ENCODE measurements at places on chromosomes 5 and 9.

DNA sequence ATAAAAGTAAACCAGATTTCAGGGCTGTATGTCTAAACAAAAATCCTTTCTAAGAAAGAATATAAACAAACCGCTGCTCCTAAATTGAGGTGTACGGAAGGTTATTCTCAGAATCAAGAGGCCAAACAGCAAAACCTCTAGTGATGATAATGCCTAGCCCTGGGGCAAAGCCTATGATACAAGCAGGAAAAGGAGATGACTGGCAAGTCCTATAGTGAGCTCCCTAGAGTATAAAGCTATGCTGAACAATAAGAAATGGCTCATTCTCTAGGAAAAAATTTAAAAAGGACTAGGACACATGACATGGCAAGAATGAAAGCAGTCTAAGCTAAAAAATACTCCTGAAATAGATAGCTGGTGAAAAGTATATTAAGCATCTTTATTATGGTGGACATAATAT lies 187.1 kb downstream of the BNC2 start:
- no peak for DNase-seq

- DNase-seq, result no peak
Measured at GRCh38 chr9:79652598-79652997, 80.8 kb downstream of the TLE4 start.

DNA sequence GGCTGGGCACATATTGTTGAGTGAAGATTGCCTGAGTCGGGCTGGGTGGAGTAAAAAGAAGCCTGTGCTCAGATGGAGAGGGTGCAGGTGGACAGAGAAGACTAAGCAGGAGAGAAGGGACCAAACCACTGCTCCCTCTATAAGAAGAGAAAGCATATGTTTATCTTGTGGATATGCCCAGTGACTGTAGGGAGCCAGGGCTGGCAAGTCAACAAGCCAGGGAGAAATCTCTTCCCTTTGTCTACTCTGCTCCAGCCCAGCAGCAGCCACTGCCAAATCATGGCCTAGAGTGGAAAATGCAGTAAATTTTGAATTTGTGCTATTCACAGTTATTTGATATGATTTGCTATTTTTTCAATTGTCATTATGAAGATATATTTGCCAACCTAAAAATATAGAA lies 33.2 kb upstream of the TRIM36 start:
- no peak for DNase-seq

DNA sequence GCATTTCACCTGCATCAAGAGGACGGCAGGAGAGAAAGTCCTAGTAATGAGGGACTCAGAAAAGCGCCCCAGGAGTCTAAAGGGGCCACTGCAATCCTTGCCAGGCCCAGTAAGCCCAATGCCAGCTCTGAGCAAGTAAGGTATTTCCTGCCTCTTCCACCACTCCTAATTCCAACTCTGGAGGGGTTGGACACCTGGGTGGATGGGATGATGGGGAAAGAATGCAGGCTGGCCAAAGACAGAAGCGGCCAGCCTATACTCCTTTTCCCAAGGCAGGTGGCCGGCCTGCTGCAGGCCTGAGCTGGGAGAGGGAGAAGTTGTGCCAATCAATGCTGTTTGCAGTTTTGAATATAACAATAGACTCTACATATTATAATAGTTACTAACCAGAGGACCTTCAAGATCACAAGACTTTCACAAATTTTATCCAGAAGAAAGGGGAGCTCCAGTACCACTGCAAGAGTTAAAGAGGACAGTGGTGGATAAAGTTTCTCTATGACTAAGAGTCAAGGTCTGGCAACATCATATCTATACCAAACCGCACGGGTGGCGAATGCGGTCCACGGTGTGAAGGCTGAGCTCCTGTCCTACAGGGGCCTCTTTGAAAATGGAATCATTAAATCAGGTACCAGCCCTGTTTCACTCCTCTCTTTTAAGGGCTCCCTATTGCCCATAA lies 115.0 kb upstream of the TBC1D2 start:
- no peak for DNase-seq

DNA sequence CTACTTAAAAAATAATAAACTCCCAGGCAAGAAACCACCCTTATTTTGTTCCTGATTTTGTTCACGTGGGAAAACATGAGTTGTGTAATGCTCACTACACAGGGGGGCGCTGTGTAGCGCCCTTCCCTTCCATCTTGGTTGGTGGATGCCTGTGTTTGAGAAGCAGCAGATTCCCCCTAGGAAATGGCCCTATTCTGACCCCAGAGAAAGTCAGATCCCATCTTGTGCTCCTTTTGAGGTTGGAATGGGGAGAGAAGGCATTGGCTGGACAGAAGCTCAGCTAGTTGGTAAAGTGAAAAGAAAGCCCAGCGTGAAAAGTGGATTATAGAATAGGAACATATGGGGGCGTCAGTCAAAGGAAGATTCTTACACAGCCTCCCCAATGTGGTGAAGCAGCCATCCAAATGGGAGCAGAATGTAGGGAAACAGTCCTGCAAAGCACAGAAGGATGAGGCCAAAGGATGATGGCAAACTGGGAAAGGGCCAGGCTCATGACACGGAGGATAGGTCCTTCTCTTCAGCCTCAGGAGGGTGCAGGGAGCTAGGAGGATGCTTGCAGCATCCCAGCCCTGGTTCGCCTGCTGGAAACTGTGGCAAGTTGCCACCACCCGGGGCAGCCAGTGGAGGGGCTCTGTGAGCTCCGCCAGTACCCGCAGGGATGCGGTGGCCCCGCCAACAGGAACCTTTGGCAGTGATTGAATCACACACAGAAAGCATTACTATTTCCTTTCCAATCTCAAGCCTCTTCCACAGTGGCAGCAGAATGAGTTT lies 314.2 kb upstream of the DAP start:
- DNase-seq, result no peak

DNA sequence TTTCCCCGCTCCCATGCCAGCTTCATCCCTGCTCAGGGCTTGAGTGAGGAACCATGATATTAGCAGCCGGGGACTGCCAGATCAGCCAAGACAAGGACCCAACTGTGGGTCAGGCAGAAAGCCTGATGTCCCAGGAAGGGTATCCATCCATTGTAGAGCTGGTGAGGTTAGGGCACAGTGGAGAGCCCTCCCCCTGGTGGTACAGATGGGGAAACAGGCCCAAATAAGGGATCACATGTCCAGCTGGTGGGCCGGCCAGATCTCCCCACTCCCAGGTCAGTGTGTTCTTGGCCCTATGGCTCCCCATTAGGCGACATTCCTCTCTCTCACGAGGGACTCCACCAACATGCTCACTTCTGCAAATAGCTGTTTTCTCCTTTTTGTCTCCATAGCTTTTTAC lies 9.0 kb downstream of the CDX1 start:
- no peak for DNase-seq

DNA sequence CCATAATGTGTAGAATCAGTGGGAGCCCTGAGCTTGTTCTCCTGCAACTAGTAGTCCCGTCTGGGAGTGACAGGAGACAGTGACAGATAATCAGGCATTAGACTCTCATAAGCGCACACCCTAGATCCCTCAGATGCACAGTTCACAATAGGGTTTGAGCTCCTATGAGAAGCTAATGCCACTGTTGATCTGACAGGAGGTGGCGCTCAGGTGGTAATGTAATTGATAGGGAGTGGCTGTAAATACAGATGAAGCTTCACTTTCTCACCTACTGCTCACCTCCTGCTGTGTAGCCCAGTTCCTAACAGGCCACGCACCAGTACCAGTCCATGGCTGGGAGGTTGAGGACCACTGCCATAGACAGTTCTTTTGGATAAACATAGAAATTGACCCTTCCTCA lies 188.7 kb downstream of the ROR2 start:
- no peak for DNase-seq

GRCh38 chr9:4137681-4138099 lies 162.2 kb downstream of the GLIS3 start:
- DNase-seq, result no peak

DNA sequence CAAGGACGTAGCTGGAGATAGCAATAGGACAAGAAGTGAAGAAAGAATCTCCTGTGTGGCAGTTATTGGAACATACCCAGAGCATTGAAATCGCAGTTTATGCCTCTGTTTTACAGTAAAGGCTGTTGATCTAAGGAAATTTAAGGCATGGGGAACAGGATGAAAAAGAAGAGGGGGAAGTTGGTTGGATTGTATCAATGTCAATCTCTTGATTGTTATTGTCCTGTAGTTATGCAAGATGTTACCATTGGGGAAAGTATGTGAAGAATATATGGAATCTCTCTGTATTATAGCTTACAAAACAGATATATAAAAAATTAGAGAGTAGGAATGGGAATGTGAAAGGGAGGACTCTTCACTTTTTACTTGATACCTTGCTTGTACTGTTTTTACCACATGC lies 195.6 kb upstream of the NREP start:
- no peak for DNase-seq

GRCh38 chr9:13033959-13034693 lies 245.4 kb downstream of the MPDZ start:
- DNase-seq, result no peak

- DNase-seq, result no peak
Measured at GRCh38 chr9:71446106-71446472, 322.2 kb downstream of the CEMIP2 start.

- DNase-seq, result no peak
Measured at GRCh38 chr5:156951359-156951758, 11.7 kb downstream of the TIMD4 start.

- DNase-seq, result no peak
Measured at GRCh38 chr5:42306287-42306686, 117.0 kb upstream of the GHR start.

DNA sequence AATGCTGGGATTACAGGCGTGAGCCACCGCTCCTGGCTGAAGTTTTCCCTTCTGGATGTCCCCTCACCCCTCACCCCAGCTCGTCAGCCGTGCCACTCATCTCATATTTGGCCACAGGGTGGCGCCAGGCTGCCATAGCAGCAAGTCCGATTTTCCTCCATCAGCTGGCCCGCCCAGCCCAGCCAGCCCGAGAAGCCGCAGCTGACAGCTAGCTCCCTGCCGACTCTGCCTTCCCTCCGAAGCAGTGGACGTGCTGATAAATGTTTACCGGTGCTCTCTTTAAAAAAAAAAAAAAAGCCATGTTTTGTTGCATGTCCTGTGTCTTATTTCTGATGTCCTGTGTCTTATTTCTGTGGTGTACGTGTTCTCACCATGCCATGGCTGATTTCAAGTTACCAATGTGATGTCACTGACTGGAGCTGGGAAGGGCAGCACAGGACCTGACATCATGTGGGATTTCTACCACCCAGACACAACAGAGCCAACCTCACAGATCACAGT lies 58.3 kb downstream of the PFDN1 start:
- peak; percentile 43 for DNase-seq

DNA sequence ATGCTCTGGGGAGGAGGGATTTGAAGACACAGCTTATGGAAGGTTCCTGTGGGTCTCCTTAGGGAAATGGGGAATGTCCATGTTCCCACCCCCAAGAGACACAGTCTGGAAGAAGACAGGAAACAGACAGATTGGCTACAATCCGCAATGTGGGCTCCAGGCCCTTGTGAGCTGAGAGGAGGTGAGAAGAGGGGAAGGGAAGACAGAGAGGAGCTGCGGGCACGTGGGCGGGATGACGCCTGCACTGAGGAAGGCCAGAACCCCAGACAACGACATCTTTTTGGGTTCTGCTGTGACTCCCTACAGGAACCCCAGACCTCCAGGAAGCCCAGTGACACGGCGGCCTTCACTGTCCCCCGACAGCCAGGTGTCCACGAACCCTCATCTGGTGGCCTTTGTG lies 29.9 kb upstream of the NKD2 start:
- DNase-seq, result no peak

- no peak for DNase-seq
Measured at GRCh38 chr9:105341434-105342146, 97.1 kb downstream of the SLC44A1 start.

DNA sequence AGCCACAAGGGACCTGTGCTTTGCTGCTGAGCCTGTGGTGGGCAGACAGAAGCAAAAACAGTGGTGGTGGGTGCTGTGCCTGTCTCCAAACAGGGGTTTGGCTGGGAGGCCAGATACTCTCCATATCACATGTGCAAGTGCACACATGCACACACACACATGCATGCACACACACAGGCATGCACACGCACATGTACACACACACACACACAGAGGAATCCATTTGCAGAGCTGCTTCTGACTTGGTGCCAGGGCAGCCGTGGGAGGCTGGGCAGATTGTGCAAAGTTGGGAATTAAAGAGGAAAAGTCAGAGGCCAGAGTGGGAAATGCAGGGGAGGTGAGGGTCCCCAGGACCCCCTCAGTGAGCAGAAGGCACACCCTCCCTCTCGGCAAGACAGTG lies 71.3 kb downstream of the NTNG2 start:
- DNase-seq, result no peak

- no peak for DNase-seq
Measured at GRCh38 chr5:5492087-5492933, 69.8 kb downstream of the ICE1 start.

DNA sequence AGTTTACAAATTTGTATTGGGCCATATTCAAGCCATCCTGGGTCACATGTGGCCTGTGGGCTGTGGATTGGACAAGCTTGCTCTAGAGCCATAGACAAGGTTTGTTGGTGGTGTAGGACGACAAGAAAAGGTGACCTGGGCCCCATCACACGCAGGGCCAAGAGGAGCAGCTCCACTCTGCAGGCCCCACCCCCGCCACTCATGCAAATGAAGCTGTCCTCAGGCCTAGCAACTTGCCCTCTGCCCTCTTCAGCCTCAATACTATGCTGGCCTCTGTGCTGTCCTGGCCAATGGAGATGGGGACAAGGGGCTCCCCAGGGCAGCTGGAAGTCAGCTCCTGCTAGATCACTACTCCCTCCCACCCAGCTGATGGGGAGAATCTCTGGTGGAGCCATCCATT lies 55.2 kb upstream of the TMEM252 start:
- DNase-seq, result no peak

DNA sequence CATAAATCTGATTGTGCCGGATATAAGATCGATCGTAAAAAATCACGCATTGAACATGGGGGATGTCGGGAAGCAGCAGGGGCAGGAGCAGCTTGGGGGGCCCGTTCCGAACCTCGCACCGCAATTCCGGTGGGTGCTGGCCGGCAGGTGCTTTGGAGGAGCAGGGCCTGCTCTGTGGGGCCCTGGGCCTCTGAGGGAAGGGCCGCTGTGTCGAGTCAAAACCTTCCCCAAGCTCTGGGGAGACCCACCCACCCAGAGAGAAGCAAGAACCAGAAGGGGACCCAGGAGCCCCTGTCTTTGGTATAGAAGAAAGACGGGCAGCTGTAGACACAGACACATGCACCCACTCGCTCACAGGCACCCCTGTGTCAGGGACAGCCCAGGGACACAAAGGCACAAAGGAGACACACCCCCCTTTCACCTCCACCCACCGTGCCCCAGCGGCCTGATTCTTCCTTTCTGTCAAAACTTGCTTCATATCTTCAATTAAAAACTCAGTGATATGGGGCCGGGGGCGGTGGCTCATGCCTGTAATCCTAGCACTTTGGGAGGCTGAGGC lies 49.4 kb upstream of the ZBTB43 start:
- DNase-seq, result no peak

DNA sequence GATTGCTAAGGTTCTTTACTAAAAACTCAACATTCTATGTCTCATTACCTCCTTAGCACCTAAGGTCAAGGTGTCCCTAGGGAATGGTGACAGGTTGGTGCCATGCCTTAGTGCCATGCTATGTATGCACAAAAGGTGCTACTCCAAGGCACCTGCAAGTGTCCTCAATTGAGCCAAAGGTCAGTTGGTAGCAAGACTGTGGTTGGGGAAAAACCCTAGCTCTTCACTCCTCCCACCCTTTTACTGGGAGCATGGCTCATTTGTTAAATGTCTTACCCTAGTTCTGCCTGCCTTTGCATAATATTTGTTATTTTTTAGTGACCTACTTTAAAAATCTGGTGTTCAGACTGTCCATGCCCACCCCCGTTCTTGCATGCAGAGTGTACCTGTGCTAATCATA lies 17.0 kb downstream of the ACO1 start:
- DNase-seq, result no peak

Measured in stimulated activated CD8-positive, alpha-beta memory T cell treated with anti-CD3 and anti-CD28 coated beads, Interleukin-7, amount 100 ng/mL, for 1 hour (primary cell).